SK-MEL-5 (cell line): ENCODE measurements at places on chromosomes 1 and 21.
A peak's percentile ranks its signal among the peaks of the same experiment; 100 is the strongest.

DNA sequence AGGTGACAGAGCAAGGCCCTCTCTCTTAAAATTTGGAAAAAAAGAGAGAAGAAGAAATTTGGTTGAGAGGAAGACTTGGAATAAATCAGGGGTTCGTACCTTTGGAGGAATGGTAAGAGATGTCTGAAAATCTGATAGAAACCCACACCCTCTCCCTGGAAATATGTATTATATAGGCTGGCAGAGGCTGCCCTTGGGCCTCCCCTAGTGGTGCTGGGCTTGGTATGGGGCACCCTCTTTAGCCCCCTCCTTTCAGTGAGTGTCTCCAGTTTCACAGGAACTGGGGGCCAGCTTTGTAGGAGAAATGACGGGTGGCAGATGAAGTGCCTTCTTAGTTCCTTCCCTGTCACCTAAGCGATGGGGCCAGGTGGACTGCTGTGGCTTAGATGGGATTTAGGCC lies 82.9 kb upstream of the SLC2A1 start:
- no peak for DNase-seq

GRCh38 chr1:20255666-20256065 lies 35.0 kb upstream of the VWA5B1 start:
- peak; percentile 42 for DNase-seq

DNA sequence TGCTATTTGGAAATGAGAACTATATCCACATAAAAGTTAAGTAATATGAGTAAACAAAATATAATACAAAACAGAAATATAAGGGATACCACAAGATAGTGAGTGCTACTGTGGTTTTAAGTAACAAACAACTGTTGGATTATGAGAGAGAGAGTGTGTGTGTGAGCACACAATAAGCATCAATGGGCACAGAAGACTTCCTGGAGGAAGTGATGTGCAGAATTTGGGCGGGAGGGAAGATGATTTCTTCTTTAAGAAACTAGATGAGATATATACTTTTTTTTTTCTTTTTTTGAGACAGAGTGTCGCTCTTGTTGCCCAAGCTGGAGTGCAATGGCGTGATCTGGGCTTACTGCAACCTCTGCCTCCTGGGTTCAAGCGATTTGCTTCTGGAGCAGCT lies 7.9 kb upstream of the IER5 start:
- DNase-seq, result no peak

DNA sequence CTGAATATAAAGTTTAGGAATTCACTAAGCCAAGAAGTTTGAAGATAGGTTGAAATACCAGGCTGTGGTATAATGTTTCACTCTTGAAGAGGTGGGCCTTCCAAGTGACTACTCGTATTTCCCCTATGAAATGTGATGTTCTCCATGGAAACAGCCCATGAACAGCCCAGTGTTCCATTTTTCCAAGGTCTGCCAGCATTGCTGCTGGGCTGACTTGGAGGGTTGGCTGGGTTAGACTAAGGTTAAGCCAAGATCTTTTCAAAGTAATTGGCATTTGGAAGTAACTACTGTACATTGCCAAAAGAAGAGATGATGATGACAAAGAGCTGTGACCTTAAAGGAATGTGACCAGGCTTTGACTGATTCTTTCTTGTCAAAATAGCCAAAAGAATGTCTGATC lies 73.8 kb downstream of the RPE65 start:
- no peak for DNase-seq

- DNase-seq, result no peak
Observed at GRCh38 chr1:14755518-14756252, 157.2 kb downstream of the KAZN start.

DNA sequence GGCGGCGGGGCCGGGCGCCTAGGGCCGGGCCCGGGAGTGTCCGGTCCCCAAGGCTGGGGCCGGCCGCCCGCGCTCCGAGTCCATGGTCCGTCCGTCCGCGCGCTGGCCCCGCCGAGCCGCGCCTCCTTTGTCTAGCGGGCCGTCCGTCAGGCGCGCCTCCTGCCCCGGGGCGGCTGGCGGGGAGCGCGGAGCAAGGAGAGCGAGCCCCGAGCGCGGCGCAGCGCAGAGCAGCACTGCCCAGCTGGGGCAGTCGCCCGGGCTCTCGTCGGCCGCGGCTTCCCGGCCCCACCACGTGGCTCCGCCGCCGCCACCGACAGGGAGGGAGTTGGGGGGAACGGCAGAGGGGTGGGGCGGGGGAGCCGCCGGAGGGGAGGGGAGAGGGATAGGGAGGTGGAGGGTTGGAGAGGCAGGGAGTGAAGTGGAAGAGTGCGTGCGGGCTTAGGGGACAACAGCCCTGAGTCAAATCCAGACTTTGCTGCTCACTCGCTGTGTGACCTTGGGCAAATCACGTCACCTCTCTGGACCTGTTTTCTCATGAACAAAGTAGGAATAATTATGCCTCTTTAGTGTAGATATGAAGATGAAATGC lies at the start of gene NKAIN1:
Gene NKAIN1, minus strand, starts transcription at position 235 of the 589 bp plus-strand sequence. CDS start 340 bp downstream, outside the sequence.
- DNase-seq, result no peak

- peak; percentile 73 for DNase-seq
Observed at GRCh38 chr1:229447809-229448252, 13.9 kb upstream of the ACTA1 start.

DNA sequence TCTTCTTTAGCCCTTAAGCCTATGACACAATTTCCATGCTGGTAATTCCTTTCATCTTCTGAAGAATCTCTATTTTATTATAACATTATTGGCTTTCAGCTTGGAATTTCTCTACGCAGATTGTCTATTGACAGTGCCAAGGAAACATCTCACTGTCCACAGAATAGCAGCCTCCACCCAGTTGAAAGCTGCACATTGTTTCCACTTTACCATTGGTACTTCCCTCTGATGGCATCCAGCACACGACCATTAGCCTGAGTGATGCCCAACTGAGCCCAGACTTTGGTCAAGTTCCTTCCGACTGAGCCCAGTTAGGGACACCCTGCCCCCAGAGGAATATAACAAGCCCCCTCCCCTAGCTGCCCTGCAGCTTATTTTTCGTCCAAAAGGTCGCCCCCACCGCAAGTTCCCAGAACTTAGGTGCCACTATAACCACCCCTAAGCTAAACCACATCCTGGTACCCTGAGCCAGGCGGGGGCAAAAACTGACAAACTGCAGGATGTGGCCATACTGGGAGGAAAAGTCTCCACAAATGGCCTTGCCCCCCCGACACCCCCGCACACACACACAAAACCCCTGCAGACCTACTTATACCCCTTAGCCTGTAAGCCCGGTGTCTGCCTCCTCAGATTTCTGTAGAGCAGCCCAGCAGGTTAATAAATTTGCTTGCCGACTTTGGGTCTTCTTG lies 13.2 kb downstream of the GBP5 start:
- peak; percentile 51 for DNase-seq

- no peak for DNase-seq
Observed at GRCh38 chr21:44295163-44295573, 4.7 kb upstream of the PFKL start.

DNA sequence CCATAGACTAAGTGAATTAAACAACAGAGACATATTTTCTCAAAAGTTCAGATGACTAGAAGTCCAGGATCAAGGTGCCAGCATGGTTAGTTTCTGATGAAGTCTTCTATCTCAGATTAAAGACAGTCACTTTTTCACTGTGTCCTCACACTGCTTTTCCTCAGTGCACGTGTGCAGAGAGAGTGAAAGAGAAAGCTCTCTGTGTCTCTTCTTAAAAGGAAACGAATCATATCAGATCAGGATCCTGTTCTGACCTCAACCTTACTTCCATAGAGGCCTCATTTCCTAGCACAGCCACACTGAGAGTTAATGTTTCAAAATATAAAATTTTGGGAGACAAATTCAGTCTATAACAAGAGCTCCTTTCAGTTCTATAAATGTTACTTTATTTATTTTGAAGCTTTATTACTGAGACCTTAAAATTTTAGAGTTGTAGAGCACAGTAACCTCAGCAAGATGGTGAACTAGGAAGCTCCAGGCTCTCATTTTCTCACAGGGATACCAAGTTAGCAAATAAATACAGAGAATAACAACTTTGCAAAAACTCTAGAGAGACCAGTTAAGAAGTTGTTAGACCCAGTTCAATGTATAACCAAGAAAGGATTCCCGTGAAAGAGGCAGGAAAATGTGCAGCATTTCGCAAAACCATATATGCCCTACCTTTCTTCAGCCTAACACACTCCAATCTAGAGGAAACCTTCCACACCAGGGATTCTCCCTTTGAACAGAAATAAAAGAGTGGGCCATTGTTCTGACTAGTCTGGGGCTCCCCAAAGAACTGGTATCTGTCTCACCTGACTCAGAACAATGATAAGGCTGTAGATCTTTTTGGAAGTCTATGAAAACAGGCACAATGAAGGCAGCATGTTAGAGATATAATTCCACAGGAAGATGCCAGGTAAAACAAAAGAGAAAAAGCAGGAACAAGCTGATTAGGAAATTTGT lies 372.2 kb downstream of the MRPL39 start:
- no peak for DNase-seq

DNA sequence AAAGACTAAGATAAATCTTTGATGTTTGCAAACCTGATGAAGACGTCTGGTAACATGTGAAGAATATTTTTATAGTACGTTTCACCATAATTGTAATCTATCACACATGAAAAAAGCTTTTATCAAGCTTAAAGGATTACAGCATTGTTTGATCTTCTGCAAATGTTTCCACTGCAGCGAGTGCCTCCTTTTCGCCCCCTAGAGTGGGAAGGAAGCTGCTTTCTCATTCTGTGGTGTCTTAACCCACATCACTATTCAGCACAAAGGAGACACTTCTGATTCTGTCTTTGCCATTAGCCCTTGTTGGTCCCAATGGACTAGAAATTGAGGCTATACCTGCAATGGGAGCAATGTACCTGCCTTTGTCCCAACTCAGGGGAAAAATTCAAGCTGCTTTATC lies 46.0 kb upstream of the IL12RB2 start:
- peak; percentile 45 for DNase-seq

DNA sequence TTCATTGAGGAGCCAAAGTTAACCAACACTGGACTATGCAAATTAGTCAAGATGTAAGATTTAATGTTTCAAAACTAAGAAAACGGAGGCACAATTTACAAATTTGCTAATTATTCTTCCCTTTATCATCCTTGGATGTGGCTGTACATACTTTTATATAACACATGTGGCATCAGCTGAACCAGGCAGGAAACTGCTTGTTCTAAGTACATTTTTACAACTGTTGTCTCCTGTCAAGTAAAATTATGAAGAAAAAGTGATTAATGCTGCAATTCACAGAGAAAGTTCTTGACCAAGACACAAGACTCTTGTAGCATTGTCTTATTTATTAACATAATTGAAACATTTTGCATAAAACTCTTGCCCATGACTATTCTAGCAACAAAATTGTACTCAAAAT lies 61.9 kb downstream of the LAMC2 start:
- DNase-seq, result no peak

DNA sequence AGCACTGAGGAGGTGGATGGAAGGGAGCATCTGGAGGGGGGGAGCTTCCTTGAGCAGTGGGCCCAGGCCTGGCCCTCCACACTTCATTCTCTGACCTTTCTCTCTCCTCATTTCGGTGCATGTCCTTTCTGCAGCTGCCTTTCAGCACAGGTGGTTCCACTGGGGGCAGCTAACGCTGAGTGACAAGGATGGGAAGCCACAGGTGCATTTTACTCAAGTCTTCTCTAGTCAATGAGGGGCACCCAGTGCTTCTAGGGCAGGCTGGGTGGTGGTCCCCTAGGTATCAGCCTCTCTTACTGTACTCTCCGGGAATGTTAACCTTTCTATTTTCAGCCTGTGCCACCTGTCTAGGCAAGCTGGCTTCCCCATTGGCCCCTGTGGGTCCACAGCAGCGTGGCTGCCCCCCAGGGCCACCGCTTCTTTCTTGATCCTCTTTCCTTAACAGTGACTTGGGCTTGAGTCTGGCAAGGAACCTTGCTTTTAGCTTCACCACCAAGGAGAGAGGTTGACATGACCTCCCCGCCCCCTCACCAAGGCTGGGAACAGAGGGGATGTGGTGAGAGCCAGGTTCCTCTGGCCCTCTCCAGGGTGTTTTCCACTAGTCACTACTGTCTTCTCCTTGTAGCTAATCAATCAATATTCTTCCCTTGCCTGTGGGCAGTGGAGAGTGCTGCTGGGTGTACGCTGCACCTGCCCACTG lies 43.2 kb downstream of the YARS1 start:
- DNase-seq, result no peak

DNA sequence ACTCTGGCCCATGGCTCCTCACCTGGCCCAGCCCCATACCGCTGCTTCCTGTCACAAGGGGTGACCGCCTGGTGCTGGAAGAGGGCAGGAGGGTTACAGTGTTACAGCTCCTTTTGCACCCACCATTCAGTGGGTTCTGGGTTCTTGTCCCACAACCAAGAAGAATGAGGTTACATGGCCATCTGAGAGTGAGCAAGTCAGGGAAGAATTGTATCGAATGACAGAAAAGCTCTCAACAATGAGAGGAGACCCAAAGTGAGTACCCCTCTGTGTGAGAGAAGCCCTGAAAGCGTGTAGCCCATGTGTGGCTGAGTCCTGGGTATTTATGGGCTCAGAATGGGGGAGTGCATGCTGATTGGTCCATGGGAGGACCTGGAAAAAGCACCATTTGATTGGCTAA lies 888.5 kb downstream of the ADGRL2 start:
- DNase-seq, result no peak

- DNase-seq, result no peak
Observed at GRCh38 chr1:162193815-162194214, 124.3 kb downstream of the NOS1AP start.

GRCh38 chr1:6614019-6614928 lies 743 bp downstream of the PHF13 start:
- no peak for DNase-seq

GRCh38 chr1:184194236-184194635 lies 142.7 kb downstream of the TSEN15 start:
- DNase-seq, result no peak

DNA sequence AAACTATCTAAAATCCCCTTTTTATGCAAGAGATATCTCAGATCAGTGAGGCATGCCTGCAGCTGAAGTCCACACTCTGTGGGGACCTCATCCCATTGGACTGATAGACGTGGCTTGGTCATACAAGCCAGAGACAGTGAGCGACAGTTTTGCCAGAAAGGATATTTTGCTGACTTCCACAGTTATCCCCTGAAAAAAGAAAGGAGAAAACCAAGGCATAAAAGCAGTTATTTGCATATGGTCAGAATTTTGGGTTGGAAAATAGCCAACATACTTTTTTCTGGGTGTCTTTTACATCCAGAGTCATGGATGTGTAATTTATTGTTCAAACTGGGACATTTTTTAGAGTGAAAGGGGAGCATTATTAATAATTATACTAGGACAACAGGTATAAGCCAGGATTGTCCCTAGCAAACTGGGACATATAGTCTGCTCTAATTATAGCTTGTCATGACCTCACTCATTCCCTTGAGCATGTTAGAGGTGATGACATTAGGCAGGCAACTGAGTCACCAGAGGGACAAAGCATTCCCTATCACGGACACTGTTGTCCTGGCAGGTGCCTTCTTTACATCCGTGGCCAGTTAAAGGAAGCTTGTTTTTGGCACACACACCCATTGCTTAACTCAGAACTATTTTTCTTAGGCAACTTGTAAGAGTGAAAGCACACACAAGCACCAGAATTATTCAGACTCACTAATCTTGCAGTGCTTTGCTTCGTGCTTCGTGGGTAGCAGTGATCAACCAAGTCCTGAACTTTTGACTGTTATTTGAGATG lies 65.5 kb downstream of the PRRX1 start:
- DNase-seq, result no peak
